A375 (cell line): ENCODE measurements at places on chromosomes 6 and 20. TPM values are rescaled to one million over a fixed set of nuclear protein-coding genes. Genes with fewer than 3 reads are reported as not detected.

LINC00237 gene
- total RNA-seq = not detected in 2 replicates

SLC22A2 gene
- total RNA-seq = not detected in 2 replicates

MYB gene
- 0.60 and 0.93 TPM in 2 replicates for total RNA-seq

PTPRA gene
- total RNA-seq = 31.6 and 32.1 TPM in 2 replicates

FAM162B gene
- total RNA-seq = not detected in 2 replicates

PI16 gene
- not detected in 2 replicates for total RNA-seq

HNF4A gene
- not detected in 2 replicates for total RNA-seq

BTNL2 gene
- not detected in 2 replicates for total RNA-seq

CST7 gene
- not detected in 2 replicates for total RNA-seq

FOXP4 gene
- 3.1 and 3.5 TPM in 2 replicates for total RNA-seq

CTCFL gene
- not detected in 2 replicates for total RNA-seq

FGD2 gene
- total RNA-seq = not detected in 2 replicates

BPI gene
- total RNA-seq = not detected in 2 replicates

EBF4 gene
- 0.19 and 0.37 TPM in 2 replicates for total RNA-seq

CYP21A2 gene
- not detected in 2 replicates for total RNA-seq

WFDC10B gene
- total RNA-seq = not detected in 2 replicates

NKAPL gene
- not detected in 2 replicates for total RNA-seq

SMPDL3A gene
- total RNA-seq = 2.1 and 2.3 TPM in 2 replicates

SGK2 gene
- total RNA-seq = 0.05 TPM in 1 of 2 replicates, not detected in the other

ERVFRD-1 gene
- total RNA-seq = not detected in 2 replicates

BPIFA3 gene
- not detected in 2 replicates for total RNA-seq

RNF144B gene
- total RNA-seq = 0.19 and 0.45 TPM in 2 replicates

XKR7 gene
- total RNA-seq = not detected in 2 replicates

SRMS gene
- not detected in 2 replicates for total RNA-seq

TBXT gene
- not detected in 2 replicates for total RNA-seq

MACROD2 gene
- total RNA-seq = 1.9 and 2.6 TPM in 2 replicates

DPPA5 gene
- not detected in 2 replicates for total RNA-seq

TBX18 gene
- total RNA-seq = 11.1 and 11.8 TPM in 2 replicates

SLC52A3 gene
- 0.57 TPM in 1 of 2 replicates, not detected in the other for total RNA-seq

DYNLT2 gene
- 1.5 and 1.6 TPM in 2 replicates for total RNA-seq

NR2E1 gene
- 0.05 TPM in 1 of 2 replicates, not detected in the other for total RNA-seq

C20orf141 gene
- total RNA-seq = 1.7 TPM in 1 of 2 replicates, not detected in the other

MAS1L gene
- not detected in 2 replicates for total RNA-seq

SLC22A3 gene
- not detected in 2 replicates for total RNA-seq

PLN gene
- total RNA-seq = 0.08 and 0.29 TPM in 2 replicates

SMLR1 gene
- not detected in 2 replicates for total RNA-seq

SPATA2 gene
- 8.0 and 9.3 TPM in 2 replicates for total RNA-seq

RHAG gene
- total RNA-seq = not detected in 2 replicates

MEP1A gene
- total RNA-seq = not detected in 2 replicates

COMMD7 gene
- 21.2 and 31.4 TPM in 2 replicates for total RNA-seq

RIMS4 gene
- 0.19 TPM in 1 of 2 replicates, not detected in the other for total RNA-seq

KCNQ5 gene
- 3.1 and 5.9 TPM in 2 replicates for total RNA-seq

PRPF6 gene
- 99.3 and 101 TPM in 2 replicates for total RNA-seq
